ENCODE measurements at places on chromosomes 3 and 15.
A peak's percentile ranks its signal among the peaks of the same experiment; 100 is the strongest.

DNA sequence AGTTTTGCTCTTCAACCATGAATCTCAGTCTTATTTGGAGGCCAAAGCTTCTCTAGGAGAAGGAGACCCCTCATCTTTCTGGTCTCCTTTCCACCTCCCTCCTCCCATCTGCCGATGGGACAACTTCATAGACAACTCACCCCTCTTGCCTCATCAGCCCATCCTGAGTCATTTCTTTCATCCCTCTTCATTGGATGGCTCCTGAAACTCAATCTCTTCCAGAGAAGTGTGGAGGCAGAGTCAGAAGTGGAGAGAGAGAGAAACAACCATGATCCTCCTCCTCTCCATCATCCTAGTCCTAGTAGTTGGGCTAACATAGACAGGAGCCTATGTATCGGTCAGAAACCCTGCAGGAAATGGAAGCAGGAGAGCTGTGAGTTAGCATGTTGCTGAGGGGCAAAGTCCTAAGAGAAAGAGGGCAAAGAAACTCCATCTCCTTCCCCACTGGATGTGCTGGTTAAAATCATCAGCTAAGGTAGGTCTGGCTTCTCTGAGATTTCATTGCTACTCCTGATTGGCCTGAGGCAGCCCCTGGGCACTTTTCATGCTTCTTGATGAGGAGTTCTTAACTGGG lies 21.3 kb upstream of the HCN4 start:
- DNase-seq = no peak

DNA sequence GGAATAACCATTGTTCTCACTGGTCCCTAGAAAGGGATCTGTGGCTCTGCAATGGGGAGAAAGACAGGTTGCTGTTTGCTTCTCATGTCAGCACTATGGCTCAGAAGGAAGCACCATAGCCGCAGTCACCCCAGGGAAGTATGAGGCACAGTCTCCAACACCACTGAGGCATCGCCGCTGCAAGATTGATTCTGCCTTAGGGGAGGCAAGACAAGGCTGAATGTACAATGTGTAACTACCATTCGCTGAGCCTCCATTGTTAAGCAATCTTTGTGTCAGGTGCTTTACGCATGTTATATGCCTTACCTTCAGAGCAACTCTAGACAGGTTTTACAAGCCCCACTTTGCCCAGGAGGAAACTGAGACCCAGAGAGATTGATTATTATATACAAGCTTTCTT lies 100.7 kb upstream of the KCNMB2 start:
- DNase-seq = no peak

DNA sequence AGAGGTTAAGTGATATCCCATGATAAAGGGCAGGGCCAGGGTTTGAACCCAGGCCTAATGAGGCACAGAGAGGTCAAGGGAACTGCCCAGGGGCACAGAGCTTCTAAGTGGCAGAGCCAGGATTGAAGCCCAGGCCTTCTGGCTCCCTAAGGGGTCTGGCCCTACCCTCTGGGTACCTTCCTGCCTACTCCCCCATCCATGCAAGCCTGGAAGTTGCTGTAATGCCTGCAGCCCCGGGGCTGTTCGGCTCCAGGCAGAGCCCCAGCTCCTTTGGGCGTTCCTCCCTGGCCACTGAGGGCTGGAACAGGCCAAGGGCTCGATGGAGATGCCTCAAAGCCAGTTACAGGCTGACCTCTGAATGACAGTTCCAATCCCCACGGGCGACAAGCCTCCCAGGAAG lies 4.5 kb downstream of the GRIP2 start:
- no peak for DNase-seq

GRCh38 chr3:78029775-78030174 lies 989.9 kb downstream of the ROBO2 start:
- DNase-seq = peak; percentile 34

DNA sequence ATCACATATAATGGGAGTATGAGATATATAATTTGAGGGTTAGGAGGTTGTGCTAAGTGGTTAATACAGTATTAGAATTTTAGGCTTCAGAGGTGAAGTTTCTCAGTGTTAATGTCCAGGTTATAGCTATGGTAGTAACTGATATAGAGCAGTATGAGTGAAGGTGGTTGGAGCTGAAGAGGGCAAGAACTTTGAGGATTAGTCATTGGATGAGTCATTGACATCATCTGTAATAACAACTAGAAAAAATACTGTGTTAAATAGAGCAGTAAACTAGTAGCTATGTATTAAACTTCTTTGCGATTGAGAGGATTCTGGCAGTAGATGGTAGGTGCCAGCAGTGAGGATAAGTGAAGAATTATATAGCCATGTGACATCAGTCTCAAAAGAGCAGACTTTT lies 47.5 kb upstream of the EIF3J start:
- no peak for DNase-seq

DNA sequence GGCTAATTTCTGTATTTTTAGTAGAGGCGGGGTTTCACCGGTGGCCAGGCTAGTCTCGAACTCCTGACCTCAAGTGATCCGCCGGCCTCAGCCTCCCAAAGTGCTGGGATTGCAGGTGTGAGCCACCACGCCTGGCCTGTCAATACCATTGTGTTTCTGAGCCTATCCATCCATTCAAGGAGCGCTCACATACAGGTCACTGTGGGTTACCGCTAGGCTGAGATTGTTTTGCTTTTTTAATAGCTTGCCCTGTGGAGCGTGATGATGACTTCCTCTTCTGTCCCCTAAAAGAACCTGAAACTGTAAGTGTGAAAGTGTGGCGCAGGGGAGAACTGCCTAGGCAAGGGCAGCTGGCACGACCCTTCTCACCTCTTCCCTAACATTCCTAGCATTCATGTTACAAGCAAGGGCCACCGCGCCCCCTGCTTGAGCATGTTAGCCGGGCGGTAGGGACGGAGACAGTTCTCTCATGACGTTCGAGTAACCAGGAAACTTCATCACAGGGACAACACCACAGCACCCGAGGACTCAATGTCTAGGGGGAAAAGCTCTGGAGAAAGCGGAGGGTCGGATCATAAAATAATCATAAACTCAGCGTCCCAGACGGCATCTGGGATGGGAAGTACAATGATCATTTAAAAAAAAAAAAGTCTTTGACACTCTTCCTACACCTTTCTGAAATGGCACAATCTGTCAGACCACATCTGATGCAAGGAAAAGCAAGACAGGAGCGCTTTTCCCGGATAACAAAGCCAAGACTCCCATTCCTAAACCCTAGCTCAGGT lies 790 bp downstream of the LAMP3 start:
- peak; percentile 89 for DNase-seq

DNA sequence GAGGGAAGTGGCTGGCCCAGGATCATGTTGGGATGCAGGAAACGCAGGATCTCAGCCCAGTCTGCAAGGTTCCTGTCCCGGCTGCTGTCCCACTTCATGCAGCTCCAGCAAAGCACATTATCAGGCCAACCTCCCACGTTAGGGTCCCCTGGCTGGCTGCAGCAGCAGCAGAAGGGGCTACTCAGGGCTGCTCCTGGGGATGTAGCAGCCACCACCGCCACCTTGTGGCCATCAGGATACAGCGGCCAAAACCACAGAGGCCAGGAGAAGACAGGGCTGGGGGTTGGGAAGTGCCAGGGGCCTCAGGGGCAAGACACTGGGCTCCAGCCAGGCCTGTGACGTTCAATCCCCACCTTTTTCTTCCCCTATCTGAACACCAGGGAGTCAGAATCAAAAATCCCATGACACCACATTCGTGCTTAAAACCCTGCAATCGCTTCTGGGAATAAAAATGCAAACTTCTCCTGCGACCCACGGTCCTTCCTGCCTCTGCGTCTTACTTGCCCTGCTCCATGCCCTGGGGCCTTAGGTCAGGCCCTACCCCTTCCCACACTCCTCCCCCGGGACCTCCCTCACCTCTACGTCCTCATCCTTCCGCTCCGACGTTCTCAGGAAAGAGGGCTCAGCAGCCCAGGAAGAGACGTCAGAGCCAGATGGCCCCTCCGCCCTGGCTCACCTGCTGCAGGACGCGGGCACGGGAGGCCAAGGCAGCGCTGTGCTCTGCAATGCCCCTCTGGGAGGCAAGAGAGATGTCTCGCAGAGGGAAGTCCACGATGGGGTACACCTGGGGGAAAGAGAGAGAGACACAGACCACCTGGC lies 21.5 kb downstream of the SSUH2 start:
- peak; percentile 90 for DNase-seq

GRCh38 chr3:78343221-78343620 lies 1303.3 kb downstream of the ROBO2 start:
- no peak for DNase-seq

DNA sequence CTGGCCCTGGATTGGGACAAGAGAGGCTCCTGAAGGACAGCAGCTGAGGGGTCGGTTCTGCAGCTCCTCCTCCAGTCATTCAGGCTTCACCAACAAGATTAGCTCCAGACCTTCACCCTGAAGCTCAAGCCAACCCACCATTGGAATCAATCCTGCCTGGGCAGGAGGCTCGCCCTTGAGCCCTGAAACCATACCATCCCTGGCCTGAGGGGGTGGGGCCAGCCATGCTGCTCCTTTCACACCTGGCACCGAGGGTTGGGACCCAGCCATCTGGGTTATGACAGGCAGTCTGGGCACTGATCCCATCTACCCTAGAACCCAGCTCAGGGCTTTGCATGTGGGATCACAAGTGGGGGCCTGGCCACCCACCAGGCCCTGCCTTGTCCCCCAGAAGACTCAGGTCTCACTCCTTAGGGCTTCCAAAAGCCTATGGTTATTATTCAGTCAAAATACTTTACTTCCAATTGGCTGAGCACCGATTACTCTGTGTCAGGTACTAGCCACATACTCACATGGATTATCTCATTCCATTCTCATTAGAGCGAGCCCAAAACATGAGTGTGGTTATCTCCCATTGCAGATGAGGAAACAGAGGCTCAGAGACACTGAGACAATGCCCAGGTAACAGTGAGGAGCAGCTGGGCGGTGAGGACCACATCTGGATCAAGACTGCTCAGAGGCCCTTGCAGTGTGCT lies 3.1 kb downstream of the ABHD14B start:
- DNase-seq = no peak

GRCh38 chr3:18114894-18115293 lies 310.2 kb downstream of the SATB1 start:
- no peak for DNase-seq

- DNase-seq = no peak
Observed at GRCh38 chr3:112121577-112122547, 11.2 kb downstream of the GCSAM start.

- no peak for DNase-seq
Observed at GRCh38 chr3:24387493-24387892, 107.2 kb downstream of the THRB start.

GRCh38 chr3:185935465-185936272 lies 2.1 kb downstream of the TRA2B start:
- no peak for DNase-seq

GRCh38 chr3:3665961-3666640 lies 133.1 kb upstream of the LRRN1 start:
- DNase-seq = no peak

GRCh38 chr3:41629072-41629471 lies 332.8 kb downstream of the ULK4 start:
- DNase-seq = peak; percentile 48

DNA sequence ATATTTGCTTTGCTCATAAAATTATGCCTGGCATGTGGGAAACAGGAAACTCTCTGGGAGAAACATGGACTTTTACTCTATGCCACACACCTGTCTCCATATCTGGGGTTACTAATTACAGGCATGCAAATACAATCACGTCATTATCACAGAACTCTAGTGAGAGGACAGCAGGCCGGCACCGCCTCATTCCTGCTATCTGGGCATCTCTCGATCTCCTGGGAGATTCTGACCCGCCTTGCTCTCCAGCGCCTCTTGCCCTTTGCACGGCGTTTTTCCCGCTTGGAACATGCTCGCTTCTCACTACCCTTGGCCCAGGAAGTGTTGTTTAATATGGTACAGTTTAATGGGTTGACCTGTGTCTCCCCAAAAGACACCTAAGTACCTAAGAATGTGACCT lies 45.4 kb upstream of the PARL start:
- no peak for DNase-seq

- DNase-seq = no peak
Observed at GRCh38 chr15:42932833-42933515, 12.4 kb upstream of the TTBK2 start.

DNA sequence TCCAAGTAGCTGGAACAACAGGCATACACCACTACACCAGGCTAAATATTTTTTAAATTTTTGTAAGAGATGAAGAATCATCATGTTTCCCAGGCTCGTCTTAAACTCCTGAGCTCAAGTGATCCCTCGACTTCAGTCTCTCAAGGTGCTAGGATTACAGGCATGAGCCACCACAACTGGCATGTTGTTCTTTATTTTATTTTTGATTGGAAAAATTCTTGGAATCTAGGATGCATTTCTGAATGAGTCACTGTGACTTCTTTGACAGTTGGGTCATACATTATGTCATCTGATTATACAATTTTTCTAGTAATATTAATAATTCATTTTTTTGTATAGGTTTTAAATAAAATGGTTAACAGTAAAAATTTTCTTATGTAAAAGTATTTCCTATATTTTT lies 870.2 kb downstream of the SI start:
- no peak for DNase-seq

GRCh38 chr15:49606594-49606993 lies 14.0 kb downstream of the FAM227B start:
- peak; percentile 21 for DNase-seq

GRCh38 chr3:149527531-149528339 lies 53.2 kb downstream of the TM4SF4 start:
- no peak for DNase-seq

DNA sequence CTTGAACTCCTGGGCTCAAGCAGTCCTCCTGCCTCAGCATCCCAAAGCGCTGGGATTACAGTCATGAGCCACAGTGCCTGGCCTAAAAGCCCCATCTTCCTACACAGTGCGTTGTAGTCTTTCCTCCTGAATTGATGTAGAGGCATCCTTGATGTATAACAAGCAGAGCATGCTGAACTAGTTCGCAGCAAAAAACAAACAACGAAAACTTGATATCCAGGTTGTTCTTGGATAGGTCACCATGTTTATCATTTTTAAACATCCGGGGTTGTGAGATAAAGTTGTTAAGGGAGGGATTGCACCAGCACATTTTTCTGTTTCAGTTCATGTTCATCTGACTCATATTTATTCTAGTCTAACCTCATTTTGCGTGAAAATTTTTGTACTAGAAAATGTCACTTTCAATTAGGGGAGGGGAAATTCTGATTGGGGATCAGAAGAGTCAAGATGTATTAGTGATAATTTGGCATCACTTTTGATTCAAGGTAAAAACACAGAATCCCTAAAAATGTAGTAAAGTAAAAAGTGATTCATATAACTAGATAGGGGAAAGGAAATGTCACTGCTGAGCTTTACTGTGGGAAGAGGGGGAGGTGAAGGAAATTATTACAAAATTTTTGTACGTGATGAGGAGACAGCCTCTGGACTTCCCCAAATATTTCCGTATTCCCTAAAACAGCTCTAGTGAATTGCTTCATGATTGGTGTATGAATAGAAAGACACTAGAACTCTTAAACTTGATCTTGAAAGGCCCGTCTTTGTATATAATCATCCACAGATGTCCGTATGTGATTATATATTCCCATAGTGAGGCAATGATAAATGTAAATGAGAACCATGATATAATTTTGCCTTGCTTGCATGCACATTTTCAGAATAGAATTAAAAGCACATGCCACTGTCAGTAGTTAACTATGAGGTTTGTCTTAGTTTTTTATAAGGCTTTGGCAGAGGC lies 22.9 kb downstream of the RAB8B start:
- no peak for DNase-seq
